ENCODE measurements at places on chromosomes 4 and X.

GRCh38 chrX:8520791-8521190 is 56.2 kb downstream of the VCX3B start:
- no peak for DNase-seq

DNA sequence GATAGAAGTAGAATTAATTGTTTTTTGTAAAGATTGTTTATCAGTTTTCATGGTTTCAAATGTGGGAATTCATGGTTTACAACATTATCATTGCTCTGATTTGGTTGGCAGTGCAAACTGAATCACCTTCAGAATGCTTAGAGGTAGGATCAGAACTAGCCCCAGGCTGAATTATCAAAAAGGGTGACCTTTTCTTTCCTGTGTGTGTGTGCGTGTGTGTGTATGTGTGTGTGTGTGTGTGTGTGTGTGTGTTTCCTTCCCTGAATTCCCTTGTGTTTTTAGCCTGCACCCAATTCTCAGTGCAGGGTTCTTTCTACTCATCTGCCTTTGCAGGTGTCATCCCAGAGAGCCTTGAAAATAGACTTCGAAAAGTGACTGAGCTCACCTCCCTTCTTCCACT is 125.0 kb downstream of the BMPR1B start:
- no peak for DNase-seq

- no peak for DNase-seq
Measured at GRCh38 chrX:130330706-130331105, 9.0 kb upstream of the SLC25A14 start.

GRCh38 chrX:105168577-105168976 is 51.9 kb downstream of the TEX13A start:
- no peak for DNase-seq

- DNase-seq, result no peak
Measured at GRCh38 chr4:88991746-88992145, 65.2 kb downstream of the FAM13A start.

- no peak for DNase-seq
Measured at GRCh38 chr4:66300336-66300934, 630.1 kb upstream of the EPHA5 start.

DNA sequence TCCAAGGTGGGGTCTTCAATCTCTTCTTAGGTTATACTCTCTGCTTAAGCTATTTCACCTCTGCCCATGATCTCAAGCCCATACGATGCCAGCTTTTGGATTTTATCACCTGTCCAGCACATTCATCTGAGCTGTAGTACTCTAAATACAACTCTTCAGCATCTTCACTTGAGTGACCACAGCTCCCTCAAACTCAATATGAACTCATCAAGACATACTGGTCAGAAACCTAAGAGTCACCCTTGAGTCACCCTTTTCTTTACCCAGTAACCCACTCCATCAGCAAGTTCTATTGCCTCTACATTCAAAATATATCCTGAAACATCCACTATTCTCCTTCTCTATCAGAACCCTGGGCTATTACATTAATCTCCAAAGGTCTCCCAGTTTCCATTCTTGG is 69.4 kb downstream of the DCHS2 start:
- no peak for DNase-seq

DNA sequence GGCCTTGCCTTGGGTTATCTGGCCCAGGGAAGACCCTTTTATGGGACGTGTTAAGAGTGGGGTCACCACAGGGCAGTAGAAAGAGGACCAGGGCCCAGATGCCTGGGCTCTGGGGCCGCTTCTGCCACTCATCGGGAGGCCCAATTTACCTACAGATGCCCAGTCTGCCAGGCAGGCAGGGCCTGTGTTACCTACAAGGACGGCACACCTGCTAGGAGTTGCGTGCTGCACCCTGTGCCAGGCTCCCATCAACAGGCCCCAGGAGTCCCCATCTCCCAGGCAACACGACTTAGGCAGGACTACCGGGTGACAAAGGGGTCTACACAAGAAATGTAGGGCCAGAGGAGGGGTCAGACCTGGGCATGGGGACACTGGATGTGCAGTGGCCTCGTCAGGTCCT is 34.6 kb downstream of the WDR1 start:
- DNase-seq, result no peak

Data from nucleus accumbens (tissue), 56 donors.